ENCODE measurements at places on chromosomes 11 and 22.

GRCh38 chr11:45104006-45104789 lies 42.2 kb upstream of the PRDM11 start:
- no peak overlapping the region for H3K27ac ChIP-seq
- peaks cover 4% of the 10 kb centered on the region for H3K27me3 ChIP-seq
- DNase-seq = no peak
- H3K4me3 ChIP-seq = no peak overlapping the region
- no peaks in the 10 kb centered on the region for H3K36me3 ChIP-seq

DNA sequence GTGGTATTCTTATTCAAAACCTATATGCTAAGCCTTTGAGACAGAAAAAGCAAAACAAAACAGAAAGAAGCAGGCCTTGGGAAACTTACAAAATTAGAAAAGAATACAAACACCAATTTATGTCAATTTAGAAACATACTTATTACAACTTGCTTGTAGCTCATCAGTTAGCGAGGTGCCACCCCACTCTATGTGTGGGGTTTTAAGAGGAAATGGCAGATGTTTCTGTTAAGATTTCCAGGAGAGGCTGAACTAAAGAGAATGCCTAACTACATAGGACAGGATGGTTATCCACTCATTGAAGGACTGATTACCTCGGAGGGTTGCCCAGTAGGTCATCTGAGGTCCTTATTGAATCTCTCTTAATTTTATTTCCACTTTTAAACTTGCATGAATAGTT lies 302.0 kb downstream of the ETS1 start:
- DNase-seq = no peak
- no peak overlapping the region for H3K27ac ChIP-seq
- H3K4me3 ChIP-seq = no peak overlapping the region
- no peaks in the 10 kb centered on the region for H3K36me3 ChIP-seq

- H3K27me3 ChIP-seq = no peaks in the 10 kb centered on the region
- no peak overlapping the region for H3K4me3 ChIP-seq
- no peaks in the 10 kb centered on the region for H3K4me1 ChIP-seq
- no peak for DNase-seq
- H3K27ac ChIP-seq = no peak overlapping the region
Measured at GRCh38 chr22:25232301-25232700, 12.9 kb downstream of the CRYBB2 start.

- H3K4me1 ChIP-seq = no peaks in the 10 kb centered on the region
- no peaks in the 10 kb centered on the region for H3K36me3 ChIP-seq
- H3K27me3 ChIP-seq = no peaks in the 10 kb centered on the region
- H3K27ac ChIP-seq = no peak overlapping the region
Measured at GRCh38 chr11:8636127-8636526, 42.1 kb upstream of the STK33 start.

DNA sequence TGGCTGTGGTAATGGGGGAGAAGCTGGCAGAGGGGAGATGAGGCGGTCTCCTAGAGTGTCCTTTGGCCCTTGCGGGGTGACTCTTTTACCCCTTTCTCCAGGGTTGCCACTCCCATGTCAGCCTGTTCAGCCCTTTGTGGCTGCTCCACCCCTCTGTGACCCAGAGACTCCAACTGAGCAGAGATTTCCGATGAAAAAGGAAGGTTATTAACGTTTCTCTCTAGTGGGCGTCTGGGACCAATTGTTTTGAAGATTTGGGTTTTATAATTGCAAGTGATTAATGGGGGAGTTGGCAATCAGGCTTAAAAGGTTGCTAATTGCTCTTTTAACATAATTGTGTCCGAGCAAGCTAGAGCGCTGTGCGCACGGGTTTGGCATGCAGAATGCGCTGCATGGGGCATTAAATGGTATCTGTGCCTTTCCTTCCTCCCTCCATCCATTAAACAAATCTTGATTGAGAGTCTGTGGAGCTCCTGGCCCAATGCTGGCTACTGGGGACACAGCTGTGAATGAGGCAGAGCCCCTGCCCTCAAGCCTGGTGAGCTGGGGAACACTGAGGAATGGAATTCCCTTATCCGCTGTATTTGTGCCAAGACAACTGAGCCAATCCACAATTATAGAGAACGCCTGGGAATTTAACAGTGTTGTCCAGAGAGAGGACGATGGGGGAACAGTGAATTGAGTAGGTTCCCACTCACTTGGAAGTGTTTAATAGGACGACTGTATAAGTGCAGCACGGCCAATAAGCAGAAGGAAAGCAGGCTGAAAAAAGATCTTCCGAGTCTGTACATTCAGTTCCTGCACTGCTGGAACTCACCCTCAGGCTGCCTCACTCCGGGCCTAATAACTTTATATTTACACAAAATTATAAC lies 295.9 kb downstream of the MIAT start:
- H3K27me3 ChIP-seq = no peaks in the 10 kb centered on the region
- no peak for DNase-seq
- H3K4me1 ChIP-seq = no peaks in the 10 kb centered on the region
- H3K36me3 ChIP-seq = no peaks in the 10 kb centered on the region

DNA sequence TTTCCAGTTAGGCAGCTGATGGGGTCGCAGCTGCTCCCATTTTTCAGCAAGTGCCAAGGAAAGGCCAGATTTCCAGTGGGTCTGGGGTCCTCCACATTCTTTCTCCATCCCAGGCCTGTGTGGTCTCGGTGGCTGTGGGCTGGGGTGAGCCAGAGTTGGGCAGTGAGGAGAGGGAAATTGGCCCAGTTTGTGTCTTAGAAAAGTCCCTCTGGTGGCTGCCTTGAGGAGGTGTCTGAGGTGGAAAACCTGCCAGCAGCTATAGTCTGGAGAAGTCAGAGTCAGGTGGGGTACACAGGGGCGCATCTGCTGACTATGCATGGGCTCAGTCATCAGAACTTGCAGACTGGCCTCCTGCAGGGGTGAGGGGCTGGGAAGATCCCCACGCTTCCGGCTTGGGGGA lies 30.5 kb downstream of the MRGPRD start:
- no peak overlapping the region for H3K27ac ChIP-seq
- no peaks in the 10 kb centered on the region for H3K27me3 ChIP-seq
- no peaks in the 10 kb centered on the region for H3K4me1 ChIP-seq
- no peak for DNase-seq
- no peak overlapping the region for H3K4me3 ChIP-seq

DNA sequence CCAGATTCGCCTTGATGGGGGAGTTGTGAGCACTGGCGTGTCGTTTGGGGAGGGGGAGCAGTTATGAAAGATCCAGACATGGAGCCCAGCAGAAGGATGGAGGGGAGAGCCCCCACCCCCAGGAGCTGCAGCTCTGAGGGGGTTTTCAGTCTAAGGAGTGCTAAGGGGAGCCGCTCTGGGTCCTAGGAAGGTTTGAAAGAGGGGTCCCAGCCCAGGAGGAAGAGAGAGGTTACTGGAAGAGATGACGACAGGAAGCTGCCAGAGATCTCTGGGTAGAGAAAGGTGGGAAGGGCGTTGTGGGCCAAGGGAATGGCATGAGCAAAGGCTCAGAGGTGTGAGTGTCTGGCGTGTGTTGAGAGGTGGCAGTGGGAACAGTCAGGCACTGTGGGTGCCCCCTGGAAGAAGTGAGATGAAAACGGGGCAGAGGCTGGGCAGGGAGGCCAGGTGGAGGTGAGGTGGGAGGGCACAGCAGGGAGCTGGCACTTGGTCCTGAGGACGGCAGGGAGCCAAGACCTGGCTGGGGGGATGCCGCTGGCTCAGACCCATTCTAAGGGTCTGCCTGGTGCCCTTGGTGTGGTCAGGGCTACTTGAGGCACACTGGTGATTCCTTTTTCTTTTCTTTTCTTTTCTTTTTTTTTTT lies 1.8 kb downstream of the MGAT3 start:
- no peaks in the 10 kb centered on the region for H3K4me1 ChIP-seq
- no peak overlapping the region for H3K4me3 ChIP-seq
- no peak overlapping the region for H3K27ac ChIP-seq
- H3K36me3 ChIP-seq = no peaks in the 10 kb centered on the region

GRCh38 chr11:74322667-74323066 lies 11.2 kb upstream of the P4HA3 start:
- H3K4me3 ChIP-seq = no peak overlapping the region
- H3K27ac ChIP-seq = no peak overlapping the region
- H3K27me3 ChIP-seq = no peaks in the 10 kb centered on the region
- no peaks in the 10 kb centered on the region for H3K4me1 ChIP-seq
- no peak for DNase-seq
- H3K36me3 ChIP-seq = no peaks in the 10 kb centered on the region

- no peaks in the 10 kb centered on the region for H3K4me1 ChIP-seq
- H3K27ac ChIP-seq = no peak overlapping the region
- no peak for DNase-seq
- H3K27me3 ChIP-seq = no peaks in the 10 kb centered on the region
- no peak overlapping the region for H3K4me3 ChIP-seq
- no peaks in the 10 kb centered on the region for H3K36me3 ChIP-seq
Measured at GRCh38 chr22:36638747-36639146, 64.8 kb downstream of the CACNG2 start.

GRCh38 chr11:131378931-131379330 lies 8.5 kb downstream of the NTM start:
- H3K4me3 ChIP-seq = no peak overlapping the region
- no peak for DNase-seq
- no peaks in the 10 kb centered on the region for H3K27me3 ChIP-seq
- no peaks in the 10 kb centered on the region for H3K36me3 ChIP-seq

- no peaks in the 10 kb centered on the region for H3K36me3 ChIP-seq
- DNase-seq = no peak
- no peaks in the 10 kb centered on the region for H3K4me1 ChIP-seq
- no peaks in the 10 kb centered on the region for H3K27me3 ChIP-seq
- H3K4me3 ChIP-seq = no peak overlapping the region
Measured at GRCh38 chr11:122285070-122285988, 169.3 kb upstream of the BLID start.

DNA sequence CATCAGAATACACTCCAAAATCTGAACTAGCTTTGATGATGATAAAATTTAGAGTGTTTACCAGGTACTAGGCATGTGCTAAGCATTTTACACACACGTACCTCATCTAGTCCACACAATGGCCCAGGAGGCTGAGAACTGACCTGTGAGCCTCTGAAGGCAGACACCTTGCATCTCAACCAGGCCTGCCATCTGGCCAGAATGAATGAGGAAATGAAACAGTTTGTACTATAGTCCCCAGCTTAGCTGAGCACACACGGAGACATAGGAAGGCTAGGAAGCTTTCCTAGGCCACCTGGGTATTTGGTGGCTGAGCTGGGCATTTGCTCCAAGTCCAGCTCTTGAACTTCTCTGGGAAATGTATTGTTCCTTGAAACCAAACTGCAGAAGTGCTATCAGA lies 6.9 kb upstream of the SHANK3 start:
- H3K36me3 ChIP-seq = no peaks in the 10 kb centered on the region
- no peaks in the 10 kb centered on the region for H3K4me1 ChIP-seq
- H3K27ac ChIP-seq = no peak overlapping the region
- no peak for DNase-seq
- no peak overlapping the region for H3K4me3 ChIP-seq
- no peaks in the 10 kb centered on the region for H3K27me3 ChIP-seq

- no peak for DNase-seq
- H3K4me3 ChIP-seq = no peak overlapping the region
- H3K27me3 ChIP-seq = no peaks in the 10 kb centered on the region
- H3K4me1 ChIP-seq = no peaks in the 10 kb centered on the region
- no peaks in the 10 kb centered on the region for H3K36me3 ChIP-seq
- no peak overlapping the region for H3K27ac ChIP-seq
Measured at GRCh38 chr11:11078344-11079086, 220.7 kb upstream of the ZBED5 start.

GRCh38 chr11:40722179-40722795 lies 737.2 kb downstream of the LRRC4C start:
- no peaks in the 10 kb centered on the region for H3K36me3 ChIP-seq
- H3K4me1 ChIP-seq = no peaks in the 10 kb centered on the region
- no peak overlapping the region for H3K27ac ChIP-seq
- H3K4me3 ChIP-seq = no peak overlapping the region
- no peaks in the 10 kb centered on the region for H3K27me3 ChIP-seq

DNA sequence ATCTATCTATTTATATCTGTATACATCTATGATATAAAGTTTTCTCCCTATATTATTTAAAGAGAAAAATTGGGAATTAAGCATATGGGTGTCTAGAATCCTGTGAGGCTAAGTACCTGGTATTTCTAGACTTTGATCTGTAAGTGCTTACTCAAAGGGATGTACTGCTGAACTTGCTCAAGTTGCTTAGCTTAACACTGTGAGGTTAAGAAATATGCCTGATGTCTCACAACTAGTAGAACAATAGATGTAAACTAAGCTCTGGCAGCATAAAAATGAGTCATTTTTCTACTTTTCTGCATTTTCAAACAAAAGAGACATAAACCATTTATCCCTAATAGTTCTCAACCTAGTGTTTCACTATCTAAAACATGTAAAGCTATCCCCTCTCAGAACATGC lies 744.4 kb upstream of the ANO3 start:
- no peaks in the 10 kb centered on the region for H3K4me1 ChIP-seq
- no peak overlapping the region for H3K4me3 ChIP-seq
- no peak overlapping the region for H3K27ac ChIP-seq
- no peak for DNase-seq

DNA sequence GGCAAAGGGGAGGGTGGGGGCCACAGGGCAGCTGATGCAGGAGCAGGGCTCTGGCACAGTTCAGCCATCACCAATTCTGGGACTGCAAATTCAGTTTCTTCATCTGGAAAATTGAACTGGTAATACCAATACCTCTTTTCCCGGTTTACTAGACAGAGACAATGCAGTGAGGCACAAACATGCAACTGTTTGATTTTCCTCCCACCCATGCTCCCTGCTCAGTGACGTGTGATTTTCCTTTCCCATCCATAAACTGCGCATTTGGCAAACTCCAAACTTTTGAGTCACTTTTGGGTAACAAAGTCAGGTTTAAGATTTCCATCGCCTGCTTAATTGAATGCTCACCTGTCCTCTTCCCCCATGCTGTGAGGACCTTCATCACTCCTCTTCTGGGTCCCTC lies 23.2 kb downstream of the P2RY2 start:
- H3K4me3 ChIP-seq = no peak overlapping the region
- no peaks in the 10 kb centered on the region for H3K27me3 ChIP-seq
- DNase-seq = no peak

DNA sequence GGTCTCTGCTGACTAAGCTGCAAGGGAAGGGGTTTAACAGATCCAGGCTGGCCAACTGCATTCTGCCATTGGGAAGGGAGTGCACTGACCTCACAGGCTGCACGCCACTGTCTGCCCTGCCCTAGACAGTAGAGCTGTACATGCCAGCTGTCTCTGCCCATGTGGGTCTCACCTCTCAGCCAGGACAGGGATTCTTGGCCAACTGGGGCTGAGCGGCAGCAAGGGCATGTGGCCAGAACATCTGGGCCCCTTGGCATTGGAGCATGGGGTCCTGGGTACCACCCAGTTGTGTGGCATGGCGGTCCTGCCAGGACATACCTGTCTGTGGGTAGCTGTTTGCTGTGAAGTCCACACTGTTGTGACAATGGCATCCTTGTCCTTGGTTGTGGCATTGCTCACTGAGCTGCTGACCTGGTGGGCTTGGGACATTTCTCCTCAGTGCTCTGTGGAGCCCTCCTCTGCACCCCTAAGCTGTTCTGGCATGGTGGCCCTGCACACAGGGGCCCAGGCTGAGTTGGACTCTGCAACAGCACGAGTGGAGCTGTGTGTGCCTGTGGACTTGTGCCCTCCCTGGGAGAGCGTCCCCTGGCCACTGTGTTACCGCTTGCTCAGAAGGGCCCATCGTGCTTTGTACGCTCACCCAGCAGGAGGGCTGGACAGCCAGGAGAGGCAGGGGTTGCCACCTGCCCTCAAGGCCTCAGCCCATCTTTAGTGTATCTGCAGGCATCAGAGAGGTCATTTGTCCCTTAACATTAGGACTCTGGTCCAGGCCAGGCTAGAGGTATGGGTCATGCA lies 46.7 kb downstream of the MED15 start:
- peaks cover 6% of the 10 kb centered on the region for H3K4me1 ChIP-seq
- no peak for DNase-seq
- no peak overlapping the region for H3K4me3 ChIP-seq
- H3K27ac ChIP-seq = no peak overlapping the region
- H3K36me3 ChIP-seq = no peaks in the 10 kb centered on the region

- no peaks in the 10 kb centered on the region for H3K36me3 ChIP-seq
- no peak for DNase-seq
- no peaks in the 10 kb centered on the region for H3K27me3 ChIP-seq
- H3K27ac ChIP-seq = no peak overlapping the region
Measured at GRCh38 chr11:28675183-28675582, 567.0 kb downstream of the METTL15 start.

Data from prostate gland (tissue), 2 donors.